ENCODE measurements at places on chromosomes 6 and 20.

- no peak for DNase-seq
Observed at GRCh38 chr20:48736231-48736630, 91.6 kb downstream of the PREX1 start.

DNA sequence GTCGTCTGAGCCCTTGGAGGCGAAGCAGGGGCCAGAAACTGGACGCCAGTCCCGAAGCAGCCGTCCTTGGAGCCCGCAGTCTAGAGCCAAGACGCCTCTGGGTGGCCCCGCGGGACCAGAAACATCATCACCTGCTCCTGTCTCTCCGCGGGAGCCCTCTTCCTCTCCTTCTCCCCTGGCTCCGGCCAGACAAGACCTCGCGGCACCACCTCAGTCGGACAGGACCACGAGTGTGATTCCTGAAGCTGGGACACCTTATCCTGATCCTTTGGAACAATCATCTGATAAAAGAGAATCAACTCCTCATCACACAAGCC, 416 bp downstream of the RSPH4A start:
- no peak for DNase-seq

DNA sequence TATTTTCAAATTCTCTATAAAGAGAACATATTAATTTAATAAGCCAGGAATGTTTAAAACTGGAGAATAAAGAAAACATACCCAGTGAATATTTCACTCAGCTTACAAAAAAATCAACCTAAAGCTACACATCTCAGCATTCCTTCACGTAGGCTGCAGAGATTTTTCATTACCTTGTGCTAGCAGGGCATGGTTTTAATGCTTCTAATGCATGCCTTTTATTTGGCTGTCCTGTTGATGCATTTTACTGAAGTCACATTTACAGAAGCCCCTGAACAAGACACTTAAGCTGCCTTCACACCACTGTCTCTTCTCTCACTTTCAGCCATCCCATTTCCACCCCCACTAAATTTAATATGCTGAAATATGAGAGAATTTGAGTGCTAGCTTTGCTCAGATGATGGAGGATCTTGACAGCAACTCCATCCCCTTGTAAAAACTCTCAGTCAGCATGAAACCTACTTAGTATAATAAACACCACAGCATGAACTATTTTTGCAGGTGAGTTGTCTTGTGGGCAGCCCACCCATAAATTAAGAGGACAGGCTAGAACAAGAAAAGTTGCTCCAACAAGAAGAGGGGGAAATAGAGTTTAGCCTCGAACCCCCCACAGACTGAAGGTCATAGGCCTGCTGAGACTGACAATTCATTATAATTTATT, 159.4 kb downstream of the SIM1 start:
- DNase-seq = no peak

- DNase-seq = no peak
Observed at GRCh38 chr6:151322570-151322969, 68.8 kb downstream of the ZBTB2 start.

GRCh38 chr20:52922436-52922835, 49.7 kb upstream of the TSHZ2 start:
- DNase-seq = no peak

- DNase-seq = no peak
Observed at GRCh38 chr6:140623498-140623897, 1249.0 kb upstream of the CITED2 start.

DNA sequence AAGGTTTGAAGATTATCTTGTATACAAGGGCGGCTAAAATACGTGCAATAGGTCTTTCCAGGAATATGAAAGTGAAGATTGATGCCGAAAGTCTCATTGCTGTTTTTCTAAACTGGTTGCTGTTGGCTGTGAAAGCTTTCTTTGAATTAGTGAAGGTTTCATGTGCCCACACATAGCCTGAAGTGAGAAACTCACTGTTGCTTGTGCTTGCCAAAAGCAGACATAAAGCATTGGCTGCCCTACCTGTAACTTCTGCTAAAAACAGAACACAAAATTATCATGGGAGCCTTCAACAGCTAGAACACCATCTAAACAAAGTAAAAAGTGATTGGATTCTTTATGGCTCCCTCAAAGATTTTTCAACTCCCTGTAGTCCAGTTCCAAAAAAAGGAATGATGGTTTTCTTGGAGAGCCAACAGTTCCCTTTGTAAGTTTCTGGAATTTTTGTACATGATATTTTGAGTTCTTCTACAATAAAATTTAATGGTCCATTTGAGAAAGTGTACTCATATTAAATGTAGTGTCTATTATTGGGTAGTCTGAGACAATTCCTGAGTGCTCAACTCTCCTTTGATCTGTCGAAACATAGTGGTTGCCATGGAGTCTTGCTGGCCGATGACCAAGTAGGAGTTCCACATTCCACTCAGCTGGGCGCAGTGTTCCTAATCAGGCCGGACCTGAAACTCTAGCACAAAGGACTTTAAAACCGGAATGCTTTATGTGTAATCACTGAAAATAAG, 68.5 kb downstream of the PLEKHG1 start:
- peak; percentile 80 for DNase-seq

DNA sequence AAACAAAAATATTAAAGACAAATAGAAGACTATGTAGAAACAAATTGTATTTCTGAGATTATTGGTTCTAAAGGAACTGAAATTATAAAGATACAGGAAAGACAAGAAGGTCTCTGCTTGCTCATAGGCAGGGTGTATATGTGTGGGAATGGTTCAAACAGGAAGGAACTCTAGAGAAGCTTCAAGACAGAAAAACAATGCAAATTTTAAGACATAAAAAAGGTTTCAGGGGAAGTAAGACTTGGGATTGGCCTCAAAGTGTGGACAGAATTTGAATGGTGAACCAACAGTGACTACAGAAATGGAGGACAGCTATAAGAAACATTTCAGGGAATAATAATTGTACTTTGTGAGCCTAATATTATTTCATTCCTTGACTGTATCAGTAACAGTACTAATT, 50.3 kb downstream of the OR2B2 start:
- no peak for DNase-seq

DNA sequence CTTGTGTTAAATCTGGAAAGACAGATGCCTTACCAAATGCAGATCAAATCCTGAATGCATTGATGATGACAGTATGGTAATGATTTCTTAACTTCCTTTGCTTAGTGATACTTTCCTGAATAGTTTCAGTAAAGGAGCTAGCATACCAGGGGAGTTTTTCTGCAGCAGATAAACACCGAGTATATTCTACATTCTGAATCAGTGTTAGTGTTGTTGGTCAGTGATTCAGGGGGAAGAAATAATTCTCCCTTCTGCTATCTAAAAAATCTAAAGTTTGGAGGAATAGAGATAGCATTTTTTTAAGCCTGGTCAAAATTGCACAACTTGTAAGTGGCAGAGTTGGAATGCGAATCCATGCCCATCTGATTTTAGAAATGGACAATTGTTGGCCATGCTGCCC, 512.2 kb upstream of the MARCKS start:
- DNase-seq = no peak

- DNase-seq = no peak
Observed at GRCh38 chr6:55794136-55794812, 81.1 kb downstream of the BMP5 start.

GRCh38 chr6:133809406-133809805, 79.5 kb upstream of the TCF21 start:
- DNase-seq = no peak

DNA sequence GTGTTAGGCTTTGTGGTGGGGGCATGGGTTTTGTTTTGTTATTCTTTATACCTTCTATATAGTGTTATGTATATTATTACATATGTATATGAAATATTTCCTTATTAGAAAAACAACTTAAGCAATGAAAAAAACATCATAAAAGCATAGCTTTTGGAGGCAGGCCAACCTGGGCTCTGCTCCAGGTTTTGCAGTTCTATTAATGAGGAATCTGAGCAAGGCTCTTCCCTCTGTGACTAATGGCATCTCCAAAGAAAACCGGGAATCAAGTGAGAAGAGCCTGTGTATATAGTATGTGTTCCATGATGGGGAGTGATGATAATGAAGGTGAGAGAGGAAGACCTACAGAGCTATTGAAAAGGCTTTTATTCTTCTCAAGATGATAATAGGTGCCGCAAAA, 291.1 kb downstream of the CLIC5 start:
- no peak for DNase-seq

GRCh38 chr6:138811866-138812265, 16.0 kb downstream of the ECT2L start:
- no peak for DNase-seq

DNA sequence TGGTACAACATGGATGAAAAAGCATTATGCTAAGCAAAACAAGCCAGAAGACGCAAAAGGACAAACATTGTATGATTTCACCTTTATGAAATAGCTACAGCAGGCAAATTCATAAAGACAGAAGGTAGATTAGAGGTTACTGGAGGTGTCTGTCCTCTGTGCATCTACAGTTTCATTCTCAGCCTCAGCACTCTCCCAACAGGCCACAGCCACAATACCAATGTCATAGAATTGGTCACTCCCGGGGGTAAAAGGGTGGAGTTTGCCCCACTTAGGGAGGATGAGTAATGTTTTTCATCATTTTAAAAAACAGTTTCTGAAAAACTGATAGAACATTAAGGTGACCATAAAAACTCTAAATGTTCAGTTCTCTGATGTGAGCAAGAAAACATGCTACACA, 17.2 kb upstream of the TMX4 start:
- DNase-seq = no peak

GRCh38 chr6:71619836-71620235, 266.5 kb upstream of the RIMS1 start:
- DNase-seq = no peak

DNA sequence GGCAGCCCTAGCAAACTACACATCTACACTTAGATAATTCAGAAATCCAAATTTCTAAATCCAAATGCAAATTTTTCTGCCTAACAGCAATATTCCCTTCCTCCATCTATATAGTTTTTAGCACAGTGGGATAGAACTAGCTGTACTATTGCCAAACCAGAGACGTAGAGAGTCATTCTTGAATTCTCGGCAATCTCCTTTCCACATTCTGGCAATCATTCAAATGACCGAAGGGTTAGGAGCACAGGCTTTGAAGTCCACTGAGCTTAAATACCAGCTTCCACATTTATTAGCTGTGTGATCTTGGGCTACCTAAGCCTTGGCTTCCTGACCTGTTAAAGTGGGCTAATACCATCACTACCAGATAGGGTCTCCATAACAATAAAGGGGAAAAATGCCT, 3.1 kb upstream of the RPS12 start:
- no peak for DNase-seq

GRCh38 chr20:44589537-44589936, 7.2 kb downstream of the PKIG start:
- DNase-seq = no peak

DNA sequence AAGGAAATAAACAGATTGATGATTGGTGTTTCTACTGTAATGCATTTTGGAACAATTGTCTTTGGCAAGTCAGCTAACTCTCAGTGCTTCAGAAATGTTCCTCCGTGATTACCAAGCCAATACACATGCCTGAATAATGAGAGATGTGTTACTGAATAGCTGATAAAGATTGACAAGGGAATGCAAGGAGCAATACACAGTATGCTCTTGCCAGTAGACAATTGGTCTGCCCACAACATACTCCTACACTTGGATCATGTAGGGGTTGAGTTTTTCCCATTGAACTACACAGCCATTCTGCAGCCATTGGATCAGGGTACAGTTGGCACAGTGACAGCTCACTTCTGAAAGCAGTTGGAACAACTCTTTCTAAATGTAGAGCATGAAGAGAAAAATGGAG, 5.6 kb upstream of the GJB7 start:
- no peak for DNase-seq

DNA sequence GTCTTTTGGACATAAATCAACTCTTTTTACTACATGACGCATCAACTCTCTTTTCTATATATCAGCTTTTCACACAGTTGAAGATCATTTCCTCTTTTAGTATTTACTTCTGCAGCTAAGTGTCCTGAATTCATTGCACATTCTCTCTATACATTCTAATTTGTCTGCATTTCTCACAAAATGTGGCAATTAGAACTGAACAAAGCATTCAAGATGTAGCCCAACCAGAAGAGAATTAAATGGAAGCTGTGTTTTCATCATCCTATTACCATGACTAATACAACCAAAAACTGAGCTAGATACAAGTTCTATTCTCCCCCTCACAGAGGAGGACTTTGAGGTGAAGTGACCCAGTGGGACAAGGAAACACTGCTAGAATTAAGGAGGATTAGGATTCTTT, 86.9 kb downstream of the PLCG1 start:
- no peak for DNase-seq

DNA sequence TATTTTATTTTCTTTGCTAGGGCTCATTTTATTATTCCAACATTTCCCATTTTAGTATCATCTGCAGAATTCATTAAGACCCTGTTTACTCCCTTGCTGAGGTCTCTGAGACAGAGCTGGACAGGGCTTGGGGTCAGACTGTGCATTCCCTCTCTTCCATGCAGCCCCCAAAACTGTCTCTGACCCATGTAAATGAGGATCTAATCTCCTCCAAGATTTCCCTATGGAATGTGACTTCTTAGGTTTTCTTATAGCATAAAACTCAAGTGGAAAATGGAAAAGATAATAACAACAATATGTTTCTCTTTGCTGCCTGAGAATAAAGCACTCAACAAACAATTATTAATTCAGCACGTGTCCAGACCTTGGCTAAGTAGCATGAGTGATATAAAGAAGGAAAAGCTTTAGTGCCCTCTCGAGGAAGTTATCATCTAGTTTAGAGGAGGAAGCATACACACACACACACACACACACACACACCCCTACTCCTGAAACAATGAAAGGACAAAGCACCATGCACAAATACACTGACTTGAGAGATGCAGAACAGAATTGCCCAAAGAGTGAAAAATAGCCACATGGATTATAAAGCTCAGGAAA, 815.5 kb downstream of the BCKDHB start:
- DNase-seq = no peak

DNA sequence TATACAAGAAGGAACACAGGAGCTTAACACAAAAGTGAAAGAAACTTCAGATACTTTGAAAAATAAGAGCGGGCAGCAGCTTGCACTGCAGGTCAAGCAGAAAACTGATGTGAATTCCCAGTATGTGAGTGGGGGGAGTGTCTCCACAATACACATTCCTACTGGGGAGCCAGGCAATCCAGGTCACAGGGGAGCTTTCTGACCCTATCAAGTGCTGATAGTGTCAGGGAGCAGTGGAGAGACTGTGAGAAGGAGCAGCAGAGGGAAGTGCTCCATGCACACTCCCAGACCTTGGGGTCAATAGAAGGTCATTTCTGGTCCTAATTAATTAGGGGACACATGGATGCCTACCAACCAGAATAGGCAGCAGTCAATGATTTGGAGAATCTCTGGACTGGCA, 59.4 kb downstream of the PDSS2 start:
- DNase-seq = peak; percentile 53

GRCh38 chr6:79077715-79078074, 359 bp downstream of the PHIP start:
- no peak for DNase-seq

Data from retina (tissue), 1 donor.